ENCODE measurements at places on chromosomes 6 and 20. TPM values are rescaled to one million over a fixed set of nuclear protein-coding genes. Genes with fewer than 3 reads are reported as not detected.
A peak's percentile ranks its signal among the peaks of the same experiment; 100 is the strongest.

The TOMM34 gene
- 15.5 TPM for total RNA-seq

The ULBP2 gene
- total RNA-seq = 1.8 TPM

The EYA4 gene
- 23.9 TPM for total RNA-seq

The DACT2 gene
- total RNA-seq = not detected

The PCMT1 gene
- total RNA-seq = 97.6 TPM

The FOXC1 gene
- 0.66 TPM for total RNA-seq

The CYP24A1 gene
- not detected for total RNA-seq

DNA sequence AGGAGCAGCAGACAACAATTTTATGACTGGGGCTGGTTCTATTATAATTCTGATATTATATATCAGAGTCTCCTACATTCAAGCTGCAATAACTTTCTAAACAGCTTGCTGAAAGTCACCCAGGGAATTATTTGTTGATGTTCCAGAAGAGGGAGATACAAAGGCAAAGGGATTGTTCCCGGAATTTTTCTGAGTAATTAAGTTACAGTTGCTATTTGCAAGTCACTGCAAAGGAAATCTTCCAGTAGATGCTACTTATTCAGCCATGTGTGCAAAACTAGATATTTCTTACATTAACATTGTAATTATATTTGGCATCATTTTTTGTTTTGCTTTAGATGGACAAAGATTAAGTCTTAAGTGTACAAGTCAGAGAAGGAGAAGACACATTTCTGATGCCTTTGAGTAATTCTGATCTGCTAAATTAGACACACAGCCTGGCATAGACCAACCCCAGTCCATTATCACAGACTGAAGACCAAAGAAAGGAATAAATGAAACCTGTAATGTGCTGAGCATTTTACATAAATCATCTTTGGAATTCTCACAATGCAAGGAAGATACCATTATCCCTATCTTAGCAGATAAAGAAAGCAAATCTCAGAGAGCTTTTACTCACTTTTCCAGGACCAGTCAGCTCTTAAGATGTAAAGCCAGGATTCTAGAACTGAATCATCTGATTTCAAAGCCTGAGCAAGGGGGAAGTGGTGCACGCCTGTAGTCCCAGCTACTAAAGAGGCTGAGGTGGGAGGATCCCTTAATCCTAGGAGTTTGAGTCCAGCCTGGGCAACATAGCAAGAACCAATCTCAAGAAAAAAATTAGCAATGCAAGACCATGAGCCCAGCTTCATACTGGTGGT lies 62.6 kb upstream of the AKAP12 start:
- no peak overlapping the region for H3K4me3 ChIP-seq
- no peaks in the 10 kb centered on the region for H3K36me3 ChIP-seq
- H3K27ac ChIP-seq = no peak overlapping the region
- DNase-seq = no peak
- no peaks in the 10 kb centered on the region for H3K4me1 ChIP-seq

DNA sequence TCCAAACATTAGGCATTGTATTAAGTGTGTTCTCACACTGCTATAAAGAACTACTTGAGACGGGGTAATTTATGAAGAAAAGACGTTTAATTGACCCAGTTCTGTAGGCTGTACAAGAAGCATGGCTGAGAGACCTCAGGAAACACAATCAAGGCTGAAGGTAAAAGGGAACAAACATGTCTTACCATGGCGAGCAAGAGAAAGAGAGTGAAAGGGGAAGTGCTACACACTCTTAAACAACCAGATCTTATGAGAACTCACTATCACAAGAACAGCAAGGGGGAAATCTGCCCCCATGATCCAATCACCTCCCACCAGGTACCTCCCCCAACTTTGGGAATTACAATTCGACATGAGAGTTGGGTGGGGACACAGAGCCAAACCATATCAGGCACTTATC lies 86.6 kb upstream of the TOP1 start:
- no peak overlapping the region for H3K4me3 ChIP-seq
- no peaks in the 10 kb centered on the region for H3K27me3 ChIP-seq
- H3K27ac ChIP-seq = no peak overlapping the region

DNA sequence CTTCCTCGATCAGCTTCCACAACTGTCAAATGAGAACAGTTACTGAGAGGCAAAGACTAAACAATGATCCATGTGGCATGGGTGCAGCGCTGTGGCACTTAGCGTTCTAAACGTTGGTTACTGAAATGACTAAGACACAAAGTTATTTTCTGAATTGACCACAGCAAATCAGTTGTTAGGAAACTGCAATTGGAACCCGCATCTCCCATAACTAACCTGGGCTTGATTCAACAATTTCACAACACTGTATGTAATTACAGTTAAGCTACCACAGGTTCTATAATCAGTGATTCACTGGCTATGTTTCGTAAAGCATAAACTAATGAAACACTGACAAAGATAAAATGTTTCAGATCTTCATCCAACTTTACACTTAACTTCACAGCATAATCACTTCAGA lies 12.5 kb downstream of the WDR27 start:
- H3K4me3 ChIP-seq = no peak overlapping the region
- H3K36me3 ChIP-seq = no peaks in the 10 kb centered on the region
- H3K4me1 ChIP-seq = no peaks in the 10 kb centered on the region
- H3K27ac ChIP-seq = no peak overlapping the region
- peak; percentile 91 for DNase-seq

- no peaks in the 10 kb centered on the region for H3K36me3 ChIP-seq
- H3K27me3 ChIP-seq = no peaks in the 10 kb centered on the region
- no peak overlapping the region for H3K27ac ChIP-seq
- no peak overlapping the region for H3K4me3 ChIP-seq
- H3K4me1 ChIP-seq = peaks cover 2% of the 10 kb centered on the region
- DNase-seq = no peak
Observed at GRCh38 chr6:14804001-14804784, 441.7 kb upstream of the JARID2 start.

DNA sequence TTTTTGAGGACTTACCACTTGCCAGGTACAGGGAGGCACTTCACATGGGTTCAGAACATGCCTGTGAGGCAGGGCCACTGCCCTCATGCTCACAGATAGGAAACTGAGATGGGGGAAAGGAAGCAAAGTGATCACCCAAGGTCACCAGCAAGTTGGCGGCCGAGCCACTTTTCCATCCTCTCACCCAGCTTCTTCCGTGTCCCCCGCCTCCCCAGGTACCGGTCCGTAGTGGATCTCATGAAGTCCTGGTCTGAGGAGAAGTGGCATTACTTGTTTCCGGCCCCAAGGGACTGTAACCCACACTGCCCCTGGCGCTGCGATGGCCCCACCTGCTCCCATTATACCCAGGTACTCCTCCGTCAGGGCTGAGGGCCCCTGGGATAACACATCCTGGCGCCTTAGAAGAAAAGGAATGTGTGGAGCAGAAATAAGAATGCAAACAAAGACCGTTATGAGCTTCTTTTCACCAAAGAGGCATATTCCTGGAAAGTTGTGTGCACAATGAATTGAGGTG lies 6.4 kb downstream of the R3HDML start:
- no peaks in the 10 kb centered on the region for H3K27me3 ChIP-seq
- no peak overlapping the region for H3K4me3 ChIP-seq
- H3K36me3 ChIP-seq = no peaks in the 10 kb centered on the region
- H3K27ac ChIP-seq = no peak overlapping the region

- H3K27me3 ChIP-seq = no peaks in the 10 kb centered on the region
- H3K27ac ChIP-seq = no peak overlapping the region
- DNase-seq = peak; percentile 57
- H3K4me3 ChIP-seq = no peak overlapping the region
- no peaks in the 10 kb centered on the region for H3K4me1 ChIP-seq
Observed at GRCh38 chr6:52233975-52234823, 10.1 kb downstream of the IL17F start.

GRCh38 chr6:106508834-106509233 lies 120.5 kb downstream of the RTN4IP1 start:
- peaks cover 8% of the 10 kb centered on the region for H3K27me3 ChIP-seq
- H3K27ac ChIP-seq = no peak overlapping the region
- no peaks in the 10 kb centered on the region for H3K36me3 ChIP-seq
- peak; percentile 31 for DNase-seq

DNA sequence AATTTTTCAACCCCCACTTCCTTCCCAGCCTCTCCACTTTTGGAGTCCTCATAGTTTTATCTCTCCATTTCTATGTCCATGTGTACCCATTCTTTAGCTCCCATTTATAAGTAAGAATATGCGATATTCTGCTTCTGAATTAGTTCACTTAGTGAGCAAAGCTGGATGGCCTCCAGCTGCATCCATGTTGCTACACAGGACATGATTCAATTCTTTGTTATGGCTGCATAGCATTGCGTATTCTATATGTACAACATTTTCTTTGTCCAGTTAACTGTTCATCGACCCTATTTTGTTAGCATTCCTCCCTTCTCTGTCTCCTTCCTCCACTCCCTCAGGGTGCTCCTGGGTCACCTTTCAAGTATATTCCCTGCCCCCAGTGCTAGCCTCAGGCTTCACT lies 210.0 kb upstream of the SSTR4 start:
- H3K4me3 ChIP-seq = no peak overlapping the region
- no peaks in the 10 kb centered on the region for H3K36me3 ChIP-seq
- H3K27me3 ChIP-seq = no peaks in the 10 kb centered on the region
- no peak for DNase-seq
- H3K4me1 ChIP-seq = no peaks in the 10 kb centered on the region
